ENCODE measurements at places on chromosomes 11 and 22.

- no peak overlapping the region for H3K27ac ChIP-seq
- H3K4me1 ChIP-seq = no peaks in the 10 kb centered on the region
- DNase-seq = no peak
- H3K4me3 ChIP-seq = no peak overlapping the region
- no peaks in the 10 kb centered on the region for H3K27me3 ChIP-seq
- no peaks in the 10 kb centered on the region for H3K36me3 ChIP-seq
Observed at GRCh38 chr22:16845881-16846280, 20.7 kb upstream of the XKR3 start.

GRCh38 chr11:62823677-62824076 is 8.2 kb downstream of the STX5 start:
- H3K27ac ChIP-seq = no peak overlapping the region
- no peak for DNase-seq
- H3K4me1 ChIP-seq = no peaks in the 10 kb centered on the region
- H3K36me3 ChIP-seq = peaks cover 26% of the 10 kb centered on the region

- H3K36me3 ChIP-seq = peaks cover 2% of the 10 kb centered on the region
- DNase-seq = no peak
- H3K4me1 ChIP-seq = peaks cover 17% of the 10 kb centered on the region
- H3K27ac ChIP-seq = no peak overlapping the region
- H3K4me3 ChIP-seq = no peak overlapping the region
- peaks cover 49% of the 10 kb centered on the region for H3K27me3 ChIP-seq
Observed at GRCh38 chr22:38086001-38086845, 2.2 kb upstream of the SLC16A8 start.

GRCh38 chr11:2512431-2513407 is 67.9 kb downstream of the KCNQ1 start:
- H3K4me3 ChIP-seq = no peak overlapping the region
- no peaks in the 10 kb centered on the region for H3K36me3 ChIP-seq
- H3K4me1 ChIP-seq = peaks cover 2% of the 10 kb centered on the region
- DNase-seq = no peak
- H3K27ac ChIP-seq = no peak overlapping the region

- no peak for DNase-seq
- H3K27me3 ChIP-seq = peaks cover 38% of the 10 kb centered on the region
- no peaks in the 10 kb centered on the region for H3K4me1 ChIP-seq
- no peaks in the 10 kb centered on the region for H3K36me3 ChIP-seq
- no peak overlapping the region for H3K27ac ChIP-seq
Observed at GRCh38 chr11:119488256-119488995, 65.5 kb upstream of the THY1 start.

DNA sequence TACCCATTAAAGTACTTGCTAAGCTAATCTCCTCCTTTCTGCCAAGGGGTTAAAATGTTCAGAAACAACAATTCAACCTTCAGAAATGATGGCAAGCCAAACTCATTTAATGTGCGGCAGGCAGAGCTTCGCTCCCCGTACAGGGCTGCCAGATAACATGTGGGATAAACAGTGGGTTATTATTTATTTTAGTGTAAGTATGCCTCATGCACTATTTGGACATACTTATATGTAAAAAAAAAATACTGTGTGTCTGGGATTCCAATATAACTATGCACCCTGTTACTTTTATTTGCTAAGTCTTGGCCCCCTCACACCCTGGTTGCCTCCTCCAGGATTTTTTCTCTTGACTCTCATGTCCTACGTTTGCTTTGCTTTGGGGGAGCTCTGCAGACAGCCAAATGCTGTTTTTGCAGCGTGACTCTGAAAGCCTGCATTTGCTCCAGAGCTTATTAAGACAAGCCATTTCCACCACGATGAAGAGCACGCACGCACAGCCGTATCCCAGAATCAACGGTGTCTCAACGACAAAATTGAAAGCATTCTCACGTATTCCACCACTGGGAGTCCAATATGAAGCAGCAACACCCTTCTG is 86.5 kb upstream of the SHANK2 start:
- H3K4me3 ChIP-seq = no peak overlapping the region
- peaks cover 45% of the 10 kb centered on the region for H3K27me3 ChIP-seq
- no peak for DNase-seq
- no peaks in the 10 kb centered on the region for H3K4me1 ChIP-seq
- H3K36me3 ChIP-seq = no peaks in the 10 kb centered on the region

GRCh38 chr11:2554338-2555207 is 109.8 kb downstream of the KCNQ1 start:
- no peaks in the 10 kb centered on the region for H3K36me3 ChIP-seq
- no peak overlapping the region for H3K27ac ChIP-seq
- H3K27me3 ChIP-seq = no peaks in the 10 kb centered on the region
- H3K4me1 ChIP-seq = peaks cover 14% of the 10 kb centered on the region
- no peak for DNase-seq

GRCh38 chr11:1791912-1792311 is 28.2 kb upstream of the CTSD start:
- no peak overlapping the region for H3K27ac ChIP-seq
- peaks cover 15% of the 10 kb centered on the region for H3K27me3 ChIP-seq
- no peak for DNase-seq
- H3K36me3 ChIP-seq = no peaks in the 10 kb centered on the region
- H3K4me3 ChIP-seq = no peak overlapping the region
- H3K4me1 ChIP-seq = no peaks in the 10 kb centered on the region

- H3K27me3 ChIP-seq = no peaks in the 10 kb centered on the region
- H3K4me3 ChIP-seq = no peak overlapping the region
- H3K4me1 ChIP-seq = no peaks in the 10 kb centered on the region
- no peak for DNase-seq
- H3K36me3 ChIP-seq = peaks cover 3% of the 10 kb centered on the region
- H3K27ac ChIP-seq = no peak overlapping the region
Observed at GRCh38 chr22:26845021-26845743, 187.8 kb downstream of the MIAT start.

GRCh38 chr11:2287091-2287490 is 14.6 kb downstream of the C11orf21 start:
- H3K36me3 ChIP-seq = no peaks in the 10 kb centered on the region
- no peak for DNase-seq
- peaks cover 10% of the 10 kb centered on the region for H3K4me1 ChIP-seq
- H3K27ac ChIP-seq = no peak overlapping the region
- no peak overlapping the region for H3K4me3 ChIP-seq

- no peaks in the 10 kb centered on the region for H3K36me3 ChIP-seq
- no peaks in the 10 kb centered on the region for H3K4me1 ChIP-seq
- DNase-seq = no peak
- no peaks in the 10 kb centered on the region for H3K27me3 ChIP-seq
Observed at GRCh38 chr22:28332410-28332809, 347.2 kb downstream of the TTC28 start.

All from T-cell (primary cell).